ENCODE measurements at places on chromosomes 7 and 10.

DNA sequence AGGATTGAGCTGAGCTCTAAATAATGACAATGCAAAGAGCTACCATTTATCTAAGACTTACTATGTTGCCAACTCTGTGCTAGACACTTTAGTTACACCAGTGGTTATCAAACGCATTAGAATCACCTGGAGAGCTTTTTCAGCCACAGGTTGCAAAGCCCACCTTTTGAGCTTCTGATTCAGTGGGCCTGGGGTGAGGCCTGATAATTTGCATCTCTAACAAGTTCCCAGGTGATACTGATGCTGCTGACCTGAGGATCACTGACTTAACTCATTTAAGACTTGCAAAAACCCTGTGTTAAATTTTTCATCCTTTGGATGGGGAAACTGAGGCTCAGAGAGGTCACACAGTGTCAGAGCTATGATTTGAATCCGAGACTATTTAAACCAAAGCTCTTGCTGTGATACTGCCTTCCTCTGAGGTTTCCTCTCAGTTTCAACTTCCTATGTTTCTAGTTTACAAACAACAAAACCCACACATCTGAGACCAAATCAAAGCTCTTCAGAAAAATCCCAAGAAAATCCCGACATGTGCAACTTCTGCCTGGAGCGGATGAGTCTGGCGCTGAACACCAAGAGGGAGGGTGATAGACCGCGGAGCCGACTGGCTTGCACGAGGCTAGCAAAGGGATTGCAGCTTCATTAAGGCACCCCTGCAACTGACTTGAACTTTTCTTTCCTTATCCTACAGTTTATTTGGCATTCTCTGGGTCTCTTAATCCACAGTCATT, 124.9 kb downstream of the CYP26A1 start:
- peak; percentile 19 for DNase-seq

- DNase-seq, result peak; percentile 73
These were observed 130.5 kb downstream of the GRK5 start for GRCh38 chr10:119337796-119338432.

- DNase-seq, result peak; percentile 98
These were observed 11.8 kb downstream of the SFXN3 start for GRCh38 chr10:101042667-101043362.

DNA sequence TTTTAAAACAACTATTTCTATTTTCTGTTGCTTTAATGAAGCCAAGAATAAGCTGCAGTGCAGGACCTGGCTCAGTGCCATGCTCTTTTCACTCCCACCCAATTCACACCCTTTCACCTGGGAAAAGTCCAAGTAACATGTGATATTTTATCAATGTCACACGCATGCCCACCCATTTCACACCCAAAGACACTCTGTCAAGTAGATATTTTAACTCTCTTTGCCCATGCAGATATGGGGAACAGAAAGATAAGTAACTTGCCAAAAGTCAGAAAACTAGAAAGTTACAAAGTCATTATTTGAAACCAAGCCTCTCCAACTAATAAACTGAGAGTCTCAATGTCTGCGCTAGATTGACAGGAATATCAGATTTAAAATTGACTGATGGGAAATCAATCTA, 706.7 kb upstream of the PHF14 start:
- DNase-seq, result no peak

DNA sequence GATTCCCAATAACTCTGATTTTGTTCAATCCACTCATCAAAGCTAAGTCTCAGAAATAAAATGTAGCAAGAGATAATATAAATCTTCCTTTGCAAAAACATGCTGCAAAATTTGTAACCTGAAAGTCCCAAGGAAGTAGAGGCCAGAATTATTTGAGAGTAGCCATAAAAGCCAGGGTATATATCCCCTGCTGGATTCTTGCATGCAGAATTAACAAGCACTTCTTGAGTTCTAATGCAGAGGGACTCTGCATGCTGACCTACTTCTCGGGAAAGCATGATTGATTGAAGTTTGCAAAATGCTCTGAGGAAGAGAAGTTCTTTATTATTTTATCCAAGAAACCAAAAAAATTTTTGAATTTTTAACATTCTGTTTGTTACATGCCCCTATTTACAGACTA, 121.6 kb downstream of the THSD7A start:
- DNase-seq, result no peak

- no peak for DNase-seq
These were observed 32.3 kb upstream of the TM9SF3 start for GRCh38 chr10:96619120-96619519.

DNA sequence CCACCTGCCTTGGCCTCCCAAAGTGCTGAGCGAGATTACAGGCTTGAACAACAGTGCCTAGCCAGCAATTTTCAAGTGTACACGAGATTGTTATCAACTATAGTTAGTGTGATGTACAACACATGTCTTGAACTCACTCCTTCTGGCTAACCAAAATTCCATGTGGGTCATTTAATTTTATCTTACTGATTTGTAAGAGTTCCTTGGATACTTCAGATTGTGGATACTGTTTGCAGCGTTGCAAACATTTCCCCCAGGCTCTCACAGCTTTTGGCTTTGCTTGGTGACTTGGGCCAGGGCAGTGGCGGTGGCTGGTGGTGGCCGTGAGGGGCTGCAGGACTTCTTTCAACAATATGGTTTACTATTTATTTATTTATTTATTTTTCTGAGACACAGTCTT, 8.5 kb upstream of the TMEM270 start:
- DNase-seq, result no peak

GRCh38 chr7:158868764-158869410, 12.5 kb downstream of the DYNC2I1 start:
- no peak for DNase-seq

- no peak for DNase-seq
These were observed 109.2 kb downstream of the ARHGAP12 start for GRCh38 chr10:31819391-31819820.

DNA sequence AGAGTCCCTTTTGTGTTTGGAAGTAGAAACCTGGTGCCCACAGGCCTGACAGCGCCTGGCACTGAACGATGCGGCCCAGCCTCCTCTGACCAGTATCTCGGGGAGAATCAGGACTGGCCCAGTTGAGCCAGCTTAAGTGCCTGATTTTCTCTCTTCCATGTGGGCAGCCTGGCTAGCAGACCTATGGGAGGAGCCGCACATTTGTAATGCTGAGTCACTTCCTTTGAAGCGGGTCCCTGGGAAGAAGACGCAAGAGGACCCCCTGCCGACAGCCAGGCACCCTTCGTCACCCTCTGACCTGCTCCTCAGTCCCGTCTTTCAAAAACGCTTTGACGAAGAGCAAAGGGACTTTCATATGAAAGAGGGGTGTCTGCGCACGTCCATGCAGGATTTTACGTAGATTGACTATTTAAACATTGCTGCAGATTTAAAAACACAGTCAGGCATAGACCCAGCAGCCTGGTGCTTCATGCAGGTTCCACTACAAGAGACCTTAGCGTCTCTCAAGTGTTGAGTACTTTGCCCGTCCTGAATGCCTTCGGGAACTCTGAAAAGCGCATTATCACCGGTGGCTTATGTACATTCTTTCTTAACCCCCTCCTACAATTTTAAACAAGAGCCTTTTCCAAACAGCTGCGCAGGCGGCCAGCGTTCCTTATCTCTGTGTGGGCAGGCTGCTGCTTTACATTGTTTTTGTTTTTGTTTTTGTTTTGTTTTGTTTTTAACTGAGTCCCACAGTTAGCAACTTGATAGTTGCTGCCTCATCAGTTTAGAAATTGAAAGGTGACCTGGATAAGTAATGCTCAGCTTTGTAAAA, 36.5 kb upstream of the AP5Z1 start:
- peak; percentile 88 for DNase-seq

GRCh38 chr10:35927990-35928488, 285.9 kb upstream of the FZD8 start:
- no peak for DNase-seq

DNA sequence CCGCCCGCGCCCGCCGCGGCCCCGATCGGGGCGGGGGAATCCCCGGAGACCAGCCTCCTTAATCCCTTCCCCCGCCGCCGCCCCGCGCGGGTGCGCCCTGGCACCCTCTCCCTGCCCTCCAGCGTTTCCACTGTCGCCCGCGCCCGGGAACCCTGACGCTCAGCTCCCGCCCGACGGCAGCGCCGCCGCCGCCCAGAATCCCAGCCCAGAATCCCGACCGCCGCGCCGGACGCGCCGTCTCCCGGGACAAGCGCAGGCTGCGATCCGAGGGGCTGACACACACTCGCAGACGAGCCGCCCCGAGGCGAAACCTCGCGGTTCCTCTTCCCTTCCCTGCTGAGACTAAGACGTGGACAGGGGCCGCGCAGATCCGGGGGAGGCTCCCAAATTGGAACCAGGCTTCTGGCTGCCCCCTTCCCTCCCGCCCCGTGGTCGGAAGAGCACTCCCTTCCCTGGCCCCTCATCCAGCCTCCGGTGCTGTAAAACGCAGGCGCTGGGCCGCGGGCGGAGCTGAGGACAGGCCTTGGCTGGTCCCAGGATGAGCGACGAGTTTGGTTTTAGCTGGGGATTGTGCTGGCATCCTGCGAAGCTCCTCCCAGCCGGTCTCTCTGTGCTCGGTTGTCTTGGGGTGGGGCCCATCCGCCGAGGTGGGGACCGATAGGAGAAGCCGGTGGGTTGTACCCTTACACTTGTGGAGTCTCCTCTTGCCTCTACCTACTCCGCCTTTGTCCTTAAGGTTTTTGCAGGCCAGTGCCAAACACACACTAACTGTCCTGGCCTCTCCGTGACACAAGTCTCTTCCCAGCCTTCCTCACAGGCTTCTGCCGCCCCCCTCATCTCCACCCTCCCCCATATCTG, 1.1 kb downstream of the MARVELD1 start:
- peak; percentile 64 for DNase-seq

DNA sequence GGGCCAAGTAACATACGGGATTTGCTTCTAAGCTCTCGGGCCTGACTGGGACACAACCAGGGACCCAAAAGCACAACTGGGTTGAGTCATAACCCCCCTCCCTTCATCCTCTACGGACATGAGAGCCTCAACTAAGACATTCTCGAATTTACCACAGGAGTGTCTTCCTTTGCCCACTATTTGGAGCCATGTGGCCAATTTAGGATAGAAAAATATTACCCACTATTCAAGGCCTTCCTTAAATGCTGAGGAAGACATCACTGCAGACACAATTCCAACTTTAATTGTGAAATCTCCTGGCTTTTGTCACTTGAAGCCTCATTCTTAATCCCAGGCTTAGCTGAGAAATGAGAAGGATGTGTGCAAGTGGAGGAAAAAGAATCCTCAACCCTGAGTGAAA, 11.8 kb downstream of the CTBP2 start:
- DNase-seq, result no peak

DNA sequence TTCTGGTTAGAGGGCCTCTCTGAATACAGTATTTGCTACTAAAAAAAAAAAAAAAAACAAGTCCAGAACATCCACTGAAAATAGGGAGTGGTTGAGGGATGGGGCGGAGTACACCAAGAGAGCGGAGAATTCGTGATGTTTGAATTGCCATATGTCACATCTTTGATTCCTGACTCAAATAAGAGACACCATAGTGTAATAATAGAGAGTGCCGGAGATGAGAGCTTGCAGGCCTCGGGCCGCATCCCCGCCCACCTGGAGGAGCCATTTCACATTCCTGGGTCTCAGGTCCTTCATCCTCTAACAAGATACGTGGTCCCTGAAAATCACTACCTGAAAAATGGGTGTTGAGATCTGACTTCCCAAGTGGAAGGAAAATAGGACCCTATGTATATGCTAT, 46.8 kb downstream of the KIAA1549 start:
- no peak for DNase-seq

GRCh38 chr10:110962443-110962842, 43.0 kb downstream of the SHOC2 start:
- DNase-seq, result no peak

GRCh38 chr7:54725255-54725654, 33.8 kb downstream of the SEC61G start:
- no peak for DNase-seq

DNA sequence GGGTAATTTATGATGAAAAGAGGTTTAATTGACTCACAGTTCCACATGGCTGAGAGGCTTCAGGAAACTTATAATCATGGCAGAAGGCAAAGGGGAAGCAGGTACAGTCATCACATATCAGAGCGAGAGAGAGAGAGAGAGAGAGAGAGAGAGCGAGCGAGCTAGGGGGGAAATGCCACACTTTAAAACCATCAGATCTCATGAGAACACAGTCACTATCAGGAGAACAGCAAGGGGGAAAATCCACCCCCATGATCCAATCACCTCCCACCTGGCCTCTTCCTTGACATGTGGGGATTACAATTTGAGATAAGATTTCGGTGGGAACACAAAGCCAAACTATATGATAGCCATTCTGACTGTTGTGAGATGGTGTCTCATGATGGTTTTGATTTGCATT, 576.3 kb downstream of the GFRA1 start:
- DNase-seq, result no peak

- peak; percentile 29 for DNase-seq
These were observed 624 bp upstream of the ZNF783 start for GRCh38 chr7:149261316-149261828.

DNA sequence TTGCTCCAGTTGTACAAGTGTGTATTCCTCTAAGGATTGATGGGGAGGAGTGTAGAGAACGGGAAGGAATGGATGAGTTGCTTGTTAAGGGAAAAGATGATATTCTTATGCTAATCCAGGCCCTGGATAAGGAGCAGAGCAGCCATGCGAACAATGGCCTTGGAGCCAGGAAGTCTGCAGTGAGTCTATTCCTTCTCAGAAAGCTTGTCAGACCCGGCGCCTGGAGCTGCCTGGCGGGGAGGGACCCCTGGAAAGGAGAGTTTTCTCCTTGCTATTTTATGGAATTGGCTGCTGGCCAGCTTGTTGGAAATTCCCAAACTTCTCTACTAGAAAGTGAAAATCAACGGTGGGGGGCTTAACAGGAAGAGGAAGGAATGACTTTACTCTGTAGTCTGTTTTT, 89.1 kb downstream of the MMRN2 start:
- peak; percentile 72 for DNase-seq

- DNase-seq, result no peak
These were observed 154.5 kb upstream of the MAGI2 start for GRCh38 chr7:79608005-79608404.

- no peak for DNase-seq
These were observed 1.5 kb upstream of the RELN start for GRCh38 chr7:103990991-103991390.

- DNase-seq, result peak; percentile 34
These were observed 1.3 kb downstream of the HMX3 start for GRCh38 chr10:123136806-123137642.

DNA sequence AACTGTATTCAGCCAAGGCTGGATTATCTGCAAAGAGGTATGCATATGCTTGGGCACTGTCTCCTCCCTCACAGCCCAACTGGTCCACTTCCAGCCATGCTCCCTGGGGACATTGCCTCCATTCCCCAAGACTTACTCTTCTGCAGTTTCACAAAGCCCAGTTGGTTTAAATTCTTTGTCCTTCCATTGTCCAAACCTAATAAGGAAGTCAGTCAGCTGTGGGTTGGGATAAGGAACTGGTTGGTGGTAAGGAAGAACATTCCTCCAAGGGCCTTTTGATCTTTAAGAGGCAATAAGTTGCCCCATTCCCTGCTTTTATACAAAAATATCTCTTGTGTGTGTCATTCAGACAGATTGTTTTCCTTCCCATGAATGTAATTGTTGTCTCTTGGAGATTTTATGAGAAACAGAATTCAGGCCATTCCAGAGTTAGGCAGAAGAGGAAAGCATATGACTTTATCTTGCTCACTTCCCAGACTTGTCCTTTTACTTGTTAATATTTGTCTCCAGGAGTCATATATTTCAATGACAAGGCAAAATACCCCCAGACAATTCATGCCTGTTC, 673.7 kb downstream of the SUGCT start:
- no peak for DNase-seq
